ENCODE measurements at places on chromosomes 5 and 9. TPM values are rescaled to one million over a fixed set of nuclear protein-coding genes. Genes with fewer than 3 reads are reported as not detected.

GRCh38 chr9:109248133-109248581 lies 72.7 kb downstream of the EPB41L4B start:
- no peaks in the 10 kb centered on the region for H3K36me3 ChIP-seq
- H3K27me3 ChIP-seq = no peaks in the 10 kb centered on the region
- H3K4me1 ChIP-seq = peaks cover 66% of the 10 kb centered on the region
- H3K27ac ChIP-seq = no peak overlapping the region
- H3K4me3 ChIP-seq = peak overlapping the region; percentile 28

The C9orf40 gene
- total RNA-seq = 7.9 TPM

DNA sequence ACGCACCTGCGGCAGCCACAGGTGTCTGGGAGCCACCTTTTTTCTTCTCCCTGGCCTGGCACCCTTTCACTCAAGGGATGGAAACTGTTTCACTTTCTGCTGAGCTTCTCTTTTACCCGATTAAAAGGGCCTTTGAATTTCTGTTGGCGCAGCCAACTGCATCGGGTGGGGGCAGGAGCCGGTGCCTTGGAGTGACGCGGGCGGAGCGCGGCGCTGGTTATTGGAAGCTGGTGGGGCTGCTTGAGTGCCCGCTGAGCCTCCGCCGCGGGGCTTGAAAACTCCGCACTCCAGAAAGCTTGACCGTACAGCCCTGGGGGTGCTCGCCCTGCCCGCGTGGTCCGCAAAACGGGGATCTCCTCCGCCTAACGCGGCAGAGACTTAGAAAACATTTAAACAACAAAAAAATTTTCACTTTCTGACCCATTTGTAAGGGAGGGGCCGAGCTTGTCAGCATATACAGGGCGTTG lies 52.0 kb upstream of the TJP2 start:
- DNase-seq = peak; percentile 52
- peaks cover 9% of the 10 kb centered on the region for H3K4me1 ChIP-seq
- peak overlapping the region; percentile 95 for H3K4me3 ChIP-seq
- peaks cover under 1% of the 10 kb centered on the region for H3K27me3 ChIP-seq

The SOX30 gene
- total RNA-seq = 0.10 TPM

The DPYSL3 gene
- total RNA-seq = 55.1 TPM

DNA sequence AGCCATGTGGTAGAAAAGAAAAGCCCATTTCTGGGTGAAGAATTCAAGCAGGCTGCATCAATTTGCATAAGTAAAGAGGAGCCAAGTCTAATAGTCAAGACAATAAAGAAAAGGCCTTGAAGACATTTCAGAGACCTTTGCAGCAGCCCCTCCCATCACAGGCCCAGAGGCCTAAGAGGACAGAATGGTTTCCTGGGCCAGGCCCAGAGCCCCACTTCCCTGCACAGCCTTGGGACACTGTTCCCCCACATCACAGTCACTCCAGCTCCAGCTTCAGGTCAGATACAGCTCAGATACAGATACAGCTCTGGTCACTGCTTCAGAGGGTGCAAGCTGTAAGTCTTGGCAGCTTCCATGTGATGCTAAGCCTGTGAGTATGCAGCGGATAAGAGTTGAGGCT lies 29.1 kb downstream of the PLGRKT start:
- H3K27me3 ChIP-seq = no peaks in the 10 kb centered on the region
- peaks cover 8% of the 10 kb centered on the region for H3K4me1 ChIP-seq
- no peak for DNase-seq

Data from HFFc6 (cell line).